ENCODE measurements at places on chromosomes 16 and 17.

GRCh38 chr16:79456036-79456435, 144.5 kb downstream of the MAF start:
- no peak for DNase-seq

GRCh38 chr17:10063730-10064241, 134.6 kb downstream of the GAS7 start:
- peak; percentile 59 for DNase-seq

GRCh38 chr16:359871-360697, 7.6 kb upstream of the AXIN1 start:
- no peak for DNase-seq

GRCh38 chr17:55661256-55661758, 61.4 kb downstream of the TMEM100 start:
- no peak for DNase-seq

DNA sequence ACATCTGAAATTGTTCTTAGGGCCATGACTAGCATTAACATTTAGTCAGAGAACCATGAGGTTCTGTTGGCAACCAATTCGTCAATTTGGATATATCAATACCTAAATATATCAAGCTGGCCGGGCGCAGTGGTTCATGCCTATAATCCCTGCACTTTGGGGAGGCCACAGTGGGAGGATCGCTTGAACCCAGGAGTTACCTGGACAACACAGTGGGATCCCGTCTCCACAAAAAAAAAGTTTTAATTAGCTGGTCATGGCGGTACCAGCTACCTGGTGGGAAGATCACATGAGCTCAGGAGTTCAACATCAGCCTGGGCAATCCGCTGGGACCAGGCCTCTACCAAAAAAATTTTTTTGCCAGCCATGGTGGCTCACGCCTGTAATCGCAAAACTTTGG, 8.4 kb downstream of the YWHAE start:
- DNase-seq, result no peak

GRCh38 chr16:5509794-5510193, 412.2 kb upstream of the EEF2KMT start:
- no peak for DNase-seq

- no peak for DNase-seq
Observed at GRCh38 chr17:9227819-9228407, 206.6 kb downstream of the NTN1 start.

DNA sequence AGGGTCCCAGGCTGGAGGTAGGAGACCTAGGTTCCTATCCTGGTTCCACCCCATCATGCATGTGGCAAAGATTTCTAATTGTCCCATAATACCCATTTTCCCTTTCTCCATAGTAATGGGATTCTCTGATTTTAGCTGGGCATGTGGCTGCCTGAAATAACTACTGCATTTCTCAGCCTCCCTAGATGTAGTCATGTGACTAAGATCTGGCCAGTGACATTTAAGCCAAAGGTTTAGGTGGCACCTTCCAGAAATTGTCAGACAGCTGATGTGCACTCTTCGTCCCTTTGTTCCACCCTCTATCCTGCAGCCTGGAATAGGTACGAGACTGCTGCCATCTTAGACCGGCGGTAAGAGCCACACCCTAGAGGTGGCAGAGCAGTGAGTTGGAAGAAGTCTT, 8.2 kb downstream of the NXPH3 start:
- DNase-seq, result no peak

DNA sequence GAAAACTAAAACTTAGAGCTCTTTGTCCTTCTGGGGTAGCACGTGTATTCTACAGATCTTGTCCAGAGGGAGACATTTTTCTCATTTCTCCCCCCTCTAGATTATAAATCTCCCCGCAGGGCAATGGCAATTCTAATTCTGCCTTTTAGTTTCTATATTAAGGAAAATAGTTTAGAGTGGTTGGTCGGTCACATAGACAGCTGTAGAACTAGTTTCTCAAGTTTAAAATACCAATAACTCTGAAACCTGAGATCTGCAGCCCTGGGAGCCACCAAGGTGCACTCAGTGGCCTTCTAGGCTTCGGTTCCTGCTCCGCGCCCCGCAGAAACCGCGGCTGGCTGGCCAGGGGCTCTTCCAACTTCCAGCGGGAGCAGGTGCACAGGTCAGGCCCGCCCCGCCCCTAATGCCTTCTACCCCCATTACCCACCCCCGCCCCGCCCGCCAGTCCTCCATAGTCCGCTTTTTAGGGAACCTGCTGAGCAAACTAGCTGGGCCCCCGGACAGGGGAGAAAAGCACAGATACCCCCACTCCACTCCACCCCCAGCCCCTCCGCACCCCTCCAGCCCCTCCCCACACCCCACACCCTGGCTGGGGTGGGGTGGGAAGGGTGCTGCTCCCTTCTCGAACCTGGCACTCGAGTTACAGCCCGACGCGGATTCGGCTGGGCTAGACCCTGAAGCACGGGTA, 431 bp downstream of the SLFN11 start:
- peak; percentile 47 for DNase-seq

- no peak for DNase-seq
Observed at GRCh38 chr17:63578769-63579111, 22.0 kb upstream of the TACO1 start.
